Activated CD8-positive, alpha-beta T cell treated with anti-CD3 and anti-CD28 coated beads for 36 hours (primary cell): ENCODE measurements at places on chromosomes 3 and 15.

DNA sequence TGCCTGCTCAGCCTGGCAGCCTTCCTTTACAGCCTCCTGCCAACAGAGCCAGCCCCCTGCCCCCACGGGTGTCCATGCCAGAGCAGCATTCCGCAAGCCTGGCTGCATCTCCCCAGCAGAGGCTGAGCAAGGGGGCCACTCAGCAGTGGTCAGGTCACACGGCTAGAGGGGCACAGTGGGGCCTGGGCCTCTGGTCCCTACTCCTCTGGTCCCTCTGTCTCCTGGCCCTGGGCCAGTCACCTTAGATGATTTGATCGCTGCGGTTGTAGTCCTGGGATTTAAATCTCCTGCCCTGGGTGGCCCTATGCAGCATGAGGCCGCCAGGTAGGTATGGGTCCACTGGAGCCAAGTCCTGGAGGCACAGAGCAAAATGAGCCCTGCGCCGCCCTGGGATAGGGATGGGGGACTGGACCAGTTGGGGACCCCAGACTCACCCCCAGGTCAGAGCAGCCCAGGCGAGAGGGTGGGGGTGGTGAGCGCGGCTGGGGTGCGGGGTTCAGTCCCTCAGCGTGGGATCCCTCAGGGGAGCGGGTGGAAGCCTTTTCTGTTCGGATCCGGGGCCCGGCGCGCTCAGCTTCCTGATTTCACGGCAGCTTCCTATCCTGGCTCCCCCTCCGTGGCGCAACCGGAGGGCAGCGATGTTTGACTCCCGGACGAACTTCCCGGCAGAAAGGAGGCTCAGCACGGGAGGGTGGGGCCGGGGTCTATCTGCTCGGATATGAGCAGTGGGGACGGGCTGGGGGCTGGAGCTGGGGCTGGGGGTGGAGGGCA, at the start of gene ZBTB47:
ZBTB47 (plus strand) TSS at position 138 of the 771 bp plus-strand sequence. CDS start 4,659 bp downstream, outside the sequence.
- no peak for DNase-seq

DNA sequence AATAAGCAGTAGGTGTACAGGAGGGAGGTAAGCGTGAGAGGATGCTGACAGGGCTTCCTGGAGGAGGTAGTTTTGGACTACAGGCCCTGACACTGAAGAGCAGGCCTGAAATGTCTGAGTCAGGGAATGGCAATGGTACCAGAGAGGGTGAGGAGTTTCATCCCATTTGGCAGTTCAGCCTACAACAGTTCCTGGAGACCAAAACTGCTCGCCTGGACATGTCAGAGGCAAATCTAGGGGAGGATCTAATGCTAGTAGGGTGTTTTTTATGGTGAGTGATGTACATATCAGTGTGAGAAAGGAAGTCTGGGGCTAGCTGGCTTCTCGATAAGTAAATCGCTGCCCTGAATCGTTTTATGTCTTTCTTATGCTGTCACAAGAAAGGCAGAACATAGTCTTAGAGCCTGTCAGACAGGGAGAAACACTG, 13.8 kb upstream of the TNFSF10 start:
- no peak for DNase-seq

GRCh38 chr3:184366619-184367289, 5.2 kb downstream of the POLR2H start:
- DNase-seq: no peak

DNA sequence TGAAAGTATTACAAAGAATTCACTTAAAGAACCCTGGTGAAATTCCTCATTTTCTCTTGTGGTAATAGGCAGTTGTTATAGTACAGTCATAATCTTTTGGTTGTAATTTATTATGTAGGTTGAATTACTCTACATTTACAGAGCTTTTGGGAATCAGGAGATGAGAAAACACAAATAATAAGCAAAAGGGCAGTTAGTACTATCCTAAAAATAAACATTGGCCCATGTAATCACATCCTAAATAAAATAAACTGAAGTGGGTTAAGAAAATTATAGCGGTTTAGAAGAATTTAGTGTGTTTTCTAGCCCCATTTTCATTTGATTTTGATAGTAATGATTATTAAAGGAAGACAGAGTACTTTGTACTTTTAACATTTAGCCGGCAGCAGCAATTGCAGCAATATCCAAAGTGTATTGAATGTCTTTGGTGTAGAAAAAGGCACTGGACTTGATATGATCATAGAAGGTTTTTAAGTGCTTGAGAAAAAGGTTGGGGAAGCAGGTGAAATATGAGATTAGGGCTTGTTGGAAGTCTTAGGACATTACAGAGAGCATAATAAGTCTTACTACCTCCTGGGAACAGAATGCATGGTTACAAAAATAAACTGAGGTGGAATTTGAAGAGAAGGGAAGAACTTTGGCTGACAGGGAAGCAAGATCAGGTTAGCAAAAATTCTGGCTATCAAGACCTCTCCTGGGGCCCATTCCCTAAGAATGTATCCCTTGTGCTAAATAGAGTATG, 79.9 kb downstream of the MBNL1 start:
- no peak for DNase-seq

GRCh38 chr15:40097968-40098476, 10.7 kb downstream of the BMF start:
- DNase-seq: no peak

DNA sequence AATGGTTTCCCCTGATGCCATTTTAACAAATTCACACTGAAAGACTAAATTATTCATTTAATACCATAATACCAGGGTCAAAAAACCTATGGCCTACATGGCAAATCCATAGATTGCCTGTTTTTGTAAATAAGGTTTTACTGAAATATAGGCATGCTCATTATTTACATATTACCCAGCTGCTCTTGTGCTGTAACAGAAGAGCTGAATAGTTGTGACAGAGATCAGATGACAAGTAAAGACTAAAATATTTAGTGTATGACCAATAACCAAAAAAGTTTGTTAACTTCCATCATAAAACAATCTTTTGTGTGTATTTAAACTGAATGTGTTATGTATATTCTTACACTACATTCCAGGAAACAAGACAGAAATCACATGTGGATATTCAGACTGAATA, 60.2 kb downstream of the DENND4A start:
- DNase-seq: no peak

- no peak for DNase-seq
Measured at GRCh38 chr3:171974986-171975837, 64.2 kb upstream of the FNDC3B start.

DNA sequence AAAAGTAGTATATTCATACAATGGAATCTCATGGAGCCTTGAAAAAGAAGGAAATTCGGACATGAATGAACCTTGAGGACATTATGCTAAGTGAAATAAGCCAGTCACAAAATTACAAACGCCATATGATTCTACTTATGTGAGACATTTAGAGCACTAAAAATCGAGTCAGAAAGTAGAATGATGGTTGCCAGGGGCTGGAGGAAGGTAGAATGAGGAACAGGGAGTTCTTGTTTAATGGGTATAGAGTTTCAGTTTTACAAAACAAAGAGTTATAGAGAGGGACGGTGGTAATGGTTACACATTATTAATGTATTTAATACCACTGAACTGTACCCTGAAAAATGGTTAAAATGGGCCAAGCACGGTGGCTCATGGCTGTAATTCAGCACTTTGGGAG, 19.5 kb downstream of the UBXN7 start:
- no peak for DNase-seq

GRCh38 chr3:173257797-173258196, 116.8 kb upstream of the SPATA16 start:
- no peak for DNase-seq

DNA sequence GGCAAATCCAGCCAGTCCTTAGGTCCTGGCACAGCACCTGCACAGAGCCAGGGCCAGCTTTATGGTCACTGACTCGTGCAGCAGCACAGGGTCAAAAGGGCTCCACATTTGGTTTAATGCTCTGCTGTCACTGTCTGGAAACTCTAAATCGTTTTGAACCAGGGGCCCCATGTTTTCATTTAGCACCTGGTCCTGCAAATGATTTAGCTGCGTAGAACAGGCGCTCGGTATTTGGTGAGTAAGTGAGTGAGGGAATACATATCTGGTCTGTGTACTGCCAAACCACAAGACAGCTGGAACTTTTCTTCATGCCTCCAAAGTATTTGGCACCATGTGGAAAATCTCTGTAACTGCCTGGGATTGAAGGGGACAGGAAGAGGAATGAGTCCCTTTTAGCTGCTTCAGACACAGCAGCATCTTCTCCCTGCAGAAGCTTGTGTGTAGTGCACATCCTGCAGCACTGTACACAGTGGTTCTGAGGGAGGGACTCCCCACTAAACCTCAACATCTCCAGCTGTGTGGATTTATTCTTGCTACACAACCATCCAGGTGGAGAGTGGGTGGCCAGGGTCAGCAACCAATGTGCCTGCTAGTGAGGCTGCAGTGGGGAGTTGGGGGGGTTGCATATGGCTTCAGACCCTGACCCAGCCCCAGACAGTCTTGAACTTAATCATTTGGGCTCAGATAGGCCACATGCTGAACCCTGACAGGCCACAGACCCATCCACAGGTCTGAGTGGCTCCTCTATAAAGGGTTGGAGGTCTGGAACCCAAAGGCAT, 1.1 kb downstream of the SH2D7 start:
- DNase-seq: peak; percentile 2

GRCh38 chr3:42511201-42511600, 8.8 kb downstream of the VIPR1 start:
- no peak for DNase-seq

GRCh38 chr3:178475062-178475461, 61.2 kb upstream of the KCNMB2 start:
- DNase-seq: no peak

DNA sequence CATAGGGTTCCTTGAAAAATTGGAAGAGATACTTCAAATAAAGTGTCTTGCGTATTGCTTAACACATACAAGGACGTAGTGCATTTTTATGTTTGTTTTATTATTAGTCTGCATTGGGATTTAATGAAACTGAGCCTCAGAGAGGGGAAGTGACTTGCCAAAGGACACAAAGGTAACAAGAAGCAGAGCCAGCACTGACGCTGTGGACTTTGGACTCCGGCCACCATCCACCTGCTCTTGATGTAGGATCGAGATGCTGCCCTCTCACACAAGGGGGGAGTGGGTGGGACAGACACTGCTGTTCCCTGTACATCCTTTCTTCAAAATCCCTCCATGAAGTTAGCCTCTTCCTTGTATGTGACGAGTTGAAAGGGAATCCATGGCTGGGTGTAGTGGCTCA, 435.4 kb upstream of the RGMA start:
- DNase-seq: no peak
